Amniotic epithelial cell (primary cell): ENCODE measurements at places on chromosomes 6 and 20.
A peak's percentile ranks its signal among the peaks of the same experiment; 100 is the strongest.

DNA sequence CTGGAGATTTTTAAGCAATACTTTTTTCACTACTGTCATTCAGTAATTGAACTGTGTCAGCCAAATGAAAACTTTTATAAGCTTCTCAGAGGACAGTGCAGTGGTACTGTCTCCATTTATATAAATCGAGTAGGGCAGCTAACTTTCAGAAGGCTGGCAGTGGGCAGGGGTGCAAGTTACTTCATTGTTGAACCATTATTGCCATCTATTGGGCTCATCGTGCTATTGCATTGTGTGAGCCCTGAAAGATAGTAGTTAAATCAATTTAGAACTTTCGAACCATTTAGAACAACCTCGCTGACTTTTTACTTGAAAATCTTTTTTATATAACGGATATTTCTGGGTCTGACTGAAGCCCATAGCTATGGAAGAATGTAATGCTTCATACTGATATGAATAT lies 347.8 kb upstream of the PLCB4 start:
- peak; percentile 48 for DNase-seq

DNA sequence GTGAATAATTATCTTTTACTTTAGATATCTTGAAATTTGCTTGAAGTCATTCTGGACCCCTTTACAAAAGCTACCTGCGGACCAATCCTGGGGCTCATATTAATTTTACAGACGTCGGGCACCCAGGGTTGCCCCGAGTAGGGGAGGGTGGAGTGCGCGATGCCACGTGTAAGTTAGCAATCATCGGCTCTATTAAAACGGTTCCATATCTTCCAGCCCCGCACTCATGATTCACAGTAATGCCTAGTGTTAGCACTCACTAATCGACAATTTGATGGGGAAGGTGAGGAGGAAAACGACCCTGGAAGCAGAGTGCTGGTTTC lies 34.9 kb upstream of the TCF21 start:
- no peak for DNase-seq

- no peak for DNase-seq
Measured at GRCh38 chr6:155770856-155771255, 315.2 kb upstream of the NOX3 start.

- DNase-seq = peak; percentile 60
Measured at GRCh38 chr6:158818581-158819212, 471 bp downstream of the EZR start.

DNA sequence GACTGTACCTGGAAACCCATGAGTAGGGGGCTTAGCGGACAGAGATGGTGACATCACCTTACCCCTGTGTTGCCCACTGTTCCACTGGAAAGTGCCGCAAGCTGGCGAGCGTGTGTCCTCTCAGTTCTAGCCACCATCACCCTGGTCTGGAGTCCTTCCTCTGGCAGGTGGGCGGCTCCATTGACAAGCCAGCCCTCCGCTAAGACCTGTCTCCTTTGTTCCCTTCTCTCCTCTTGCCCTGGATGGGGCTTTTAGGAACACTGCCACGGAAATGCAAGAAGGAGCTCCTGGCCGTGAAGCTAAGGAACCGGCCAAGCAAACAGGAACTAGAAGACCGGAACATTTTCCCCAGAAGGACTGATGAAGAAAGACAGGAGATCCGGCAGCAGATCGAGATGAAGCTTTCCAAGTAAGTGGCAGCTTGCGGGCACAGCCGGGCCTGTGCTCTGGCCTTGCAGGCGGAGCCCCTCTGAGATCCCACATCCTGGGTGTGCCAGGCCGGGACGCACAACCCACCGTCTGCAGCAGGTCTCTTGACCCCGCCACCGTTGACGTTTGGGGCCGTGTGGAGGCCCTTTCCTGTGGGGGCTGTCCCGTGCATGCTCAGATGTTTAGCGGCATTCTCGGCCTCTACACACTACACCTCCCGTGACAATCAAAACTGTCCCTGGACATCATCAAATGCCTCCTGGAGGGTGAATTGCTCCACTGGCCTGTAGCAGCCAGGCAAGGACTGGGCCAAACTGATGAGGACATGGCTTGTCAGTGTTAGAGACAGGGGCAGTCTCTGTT lies 127.5 kb downstream of the SYCP2 start:
- no peak for DNase-seq
